Hippocampal formation (tissue), 2 donors: ENCODE measurements at places on chromosomes 7 and 10.

DNA sequence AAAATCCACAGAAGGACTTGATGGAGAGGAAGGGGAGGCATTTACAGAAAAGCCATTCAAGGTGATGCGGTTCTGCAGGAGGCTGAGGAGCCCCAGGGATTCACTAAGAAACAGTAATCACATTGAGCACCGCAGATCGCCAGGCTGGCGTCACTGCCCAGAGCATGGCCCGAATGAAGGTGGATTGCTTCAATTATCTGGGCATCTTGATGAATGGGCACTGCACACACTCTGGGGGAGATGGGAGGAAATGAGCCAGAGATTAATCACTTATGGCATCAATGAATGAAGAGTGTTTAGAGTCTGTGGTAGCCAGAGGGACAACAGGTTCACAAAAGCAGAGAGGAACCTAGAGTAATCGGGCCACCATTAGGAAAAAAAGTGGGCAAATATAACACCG is 292.1 kb downstream of the ZEB1 start:
- DNase-seq = no peak

DNA sequence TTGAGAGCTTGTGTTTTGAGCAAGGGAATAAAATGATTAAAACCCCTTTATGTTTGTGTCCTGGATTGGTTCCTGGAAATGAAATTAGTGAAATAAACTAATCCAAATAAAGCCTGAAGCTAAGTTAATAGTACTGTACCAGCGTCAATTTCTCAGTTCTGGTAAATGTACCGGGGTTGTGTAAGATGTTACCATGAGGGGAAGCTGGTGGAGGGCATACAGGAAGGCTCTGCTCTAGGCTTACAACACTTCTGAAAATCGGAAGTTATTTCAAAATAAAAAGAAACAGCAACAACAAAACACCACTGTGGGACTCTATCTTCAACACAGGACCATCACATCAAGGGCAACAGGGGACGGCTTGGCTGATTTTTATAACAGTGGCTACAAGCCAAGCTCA is 257.0 kb downstream of the CREB5 start:
- DNase-seq = no peak

DNA sequence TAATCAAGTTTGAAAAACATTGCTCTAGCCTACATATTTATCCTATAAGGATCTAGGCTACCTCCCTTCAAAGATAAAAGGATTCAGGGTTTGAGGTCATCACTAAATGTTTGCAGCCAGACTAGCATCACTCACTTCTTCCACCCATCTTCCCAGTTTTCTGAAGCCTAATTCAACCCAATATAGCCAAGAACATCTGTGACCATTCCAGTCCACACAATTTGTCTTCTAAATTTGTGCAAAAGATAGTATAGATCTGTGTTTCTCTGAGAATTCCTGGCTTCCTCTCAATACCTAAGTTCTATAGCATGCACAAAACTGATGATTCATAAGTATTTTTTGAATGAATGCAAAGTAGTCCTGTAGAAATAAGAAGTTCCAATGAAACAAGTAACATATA is 103.0 kb upstream of the CDK1 start:
- no peak for DNase-seq

DNA sequence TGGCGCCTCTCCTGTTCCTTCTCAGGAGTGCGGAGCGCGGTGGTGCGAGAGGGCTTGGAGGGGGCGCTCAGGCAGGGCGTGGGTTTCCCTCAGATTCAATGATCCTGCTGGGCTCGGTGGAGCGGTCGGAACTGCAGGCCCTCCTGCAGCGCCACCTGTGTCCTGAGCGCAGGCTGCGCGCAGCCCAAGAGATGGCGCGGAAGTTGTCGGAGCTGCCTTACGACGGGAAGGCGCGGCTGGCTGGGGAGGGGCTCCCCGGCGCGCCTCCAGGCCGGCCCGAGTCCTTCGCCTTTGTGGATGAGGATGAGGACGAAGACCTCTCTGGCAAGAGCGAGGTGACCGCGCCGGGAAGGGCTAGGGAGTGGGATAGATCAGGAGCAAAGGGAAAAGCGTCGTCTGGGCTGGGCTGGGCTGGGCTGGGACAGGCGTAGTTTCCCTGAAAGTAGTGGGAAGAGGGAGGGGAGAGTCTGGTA is 17.0 kb downstream of the FAM131B start:
- DNase-seq = no peak

DNA sequence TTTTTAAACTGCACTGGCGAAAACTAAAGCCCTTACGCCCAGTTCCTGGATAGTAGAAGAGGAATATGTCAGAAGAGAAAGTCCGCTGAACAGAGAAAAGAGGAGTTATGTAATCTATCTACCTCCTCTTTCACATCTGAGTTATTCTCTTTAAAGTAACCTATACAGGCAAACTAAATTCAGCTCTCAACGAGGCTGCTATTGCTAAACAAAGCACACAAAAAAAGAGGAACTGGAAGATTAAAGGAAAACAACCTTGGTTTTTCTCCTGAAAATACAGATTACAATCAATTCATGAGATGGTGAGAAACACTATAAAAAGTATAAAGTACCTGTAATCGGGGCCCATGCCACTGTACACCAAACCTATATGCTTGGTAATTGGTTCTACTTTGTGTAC is 5.8 kb downstream of the PSMA2 start:
- no peak for DNase-seq

GRCh38 chr7:87473986-87474385 is 1.5 kb downstream of the ABCB4 start:
- no peak for DNase-seq

DNA sequence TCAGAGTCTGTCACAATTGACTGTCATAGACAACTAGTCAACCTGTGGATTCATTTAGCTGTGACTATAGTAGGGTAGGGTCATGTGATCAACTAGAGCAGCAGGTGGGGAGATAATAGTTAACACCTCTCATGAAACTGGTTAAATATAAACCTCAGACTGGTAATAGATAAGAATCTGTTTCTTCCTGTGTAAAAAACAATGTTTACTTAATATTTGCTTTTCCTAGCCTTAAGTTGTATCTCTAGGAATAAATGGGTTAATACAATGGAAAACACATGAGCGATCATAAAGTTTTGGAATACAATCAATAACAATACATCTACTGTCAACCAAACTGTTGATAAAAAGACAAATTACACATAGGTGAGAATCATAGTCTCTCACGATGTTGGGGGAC is 43.4 kb upstream of the ITGB8 start:
- DNase-seq = no peak

GRCh38 chr7:91690541-91691070 is 189.9 kb downstream of the MTERF1 start:
- no peak for DNase-seq

DNA sequence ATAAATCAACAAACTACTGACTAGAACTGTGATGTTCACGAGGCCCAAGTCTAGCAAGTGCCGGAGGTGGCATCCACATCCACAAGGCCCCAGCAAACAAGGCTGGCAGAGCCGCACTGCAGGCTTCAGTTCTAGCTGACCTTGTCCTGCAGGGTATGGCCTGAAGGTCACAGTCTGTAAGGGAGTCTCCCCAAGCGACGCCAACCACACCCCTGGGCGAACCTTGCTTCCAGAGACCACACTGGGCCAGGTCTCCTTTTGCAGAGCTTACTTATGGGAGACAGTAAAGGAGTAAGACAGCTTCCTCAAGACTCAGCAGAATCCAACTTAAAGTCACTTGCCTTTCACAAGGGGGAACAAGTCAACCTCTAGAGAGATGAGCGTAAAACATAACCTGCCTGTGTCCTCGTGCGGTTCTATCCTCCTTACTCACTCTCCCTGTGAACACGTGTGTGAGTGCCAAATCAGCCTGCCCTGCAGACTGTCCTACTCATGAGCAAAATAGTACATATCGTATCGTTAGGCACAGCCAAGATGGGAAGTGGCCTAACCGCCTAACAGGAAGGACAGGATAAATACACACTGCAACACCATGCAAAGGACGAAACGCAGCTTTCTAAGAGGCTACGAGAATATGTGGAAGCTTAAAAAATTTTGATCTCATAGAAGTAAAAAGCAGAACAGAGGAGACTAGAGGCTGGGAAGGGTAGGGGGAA is 22.7 kb downstream of the FAM53B start:
- DNase-seq = no peak

DNA sequence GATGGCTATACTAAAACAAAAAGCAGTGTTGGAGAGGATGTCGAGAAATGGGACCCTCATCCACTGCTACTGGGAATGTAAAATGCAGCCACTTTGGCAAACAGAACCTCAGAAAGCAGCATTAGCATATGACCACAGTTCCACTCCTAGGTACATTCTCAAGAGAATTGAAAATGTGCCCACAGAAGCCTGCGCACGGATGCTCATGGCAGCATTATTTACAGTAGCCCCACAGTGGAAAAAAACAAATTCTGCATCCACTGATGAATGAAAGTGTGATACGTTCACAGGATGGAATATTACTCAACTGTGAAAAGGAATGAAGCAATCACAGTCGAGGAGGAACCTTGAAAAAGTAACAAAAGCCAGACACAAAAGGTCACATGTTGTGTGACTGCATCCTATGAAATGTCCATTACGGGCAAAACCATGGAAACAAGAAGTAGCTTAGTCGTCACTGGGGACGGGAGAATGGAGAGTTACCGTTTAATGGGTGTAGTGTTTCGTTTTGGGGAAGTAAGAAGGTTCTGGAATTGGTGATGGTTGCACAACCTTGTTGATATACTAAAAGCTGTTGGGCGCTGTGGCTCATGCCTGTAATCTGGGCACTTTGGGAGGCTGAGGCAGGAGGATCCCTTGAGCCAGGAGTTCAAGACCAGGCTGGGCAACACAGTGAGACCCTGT is 2.5 kb upstream of the UPK3B start:
- DNase-seq = no peak

- DNase-seq = no peak
Measured at GRCh38 chr7:46812101-46812675, 769.7 kb downstream of the TNS3 start.

- no peak for DNase-seq
Measured at GRCh38 chr10:20552382-20552781, 344.7 kb downstream of the NEBL start.

- no peak for DNase-seq
Measured at GRCh38 chr7:133051066-133051465, 30.8 kb downstream of the CHCHD3 start.

GRCh38 chr7:69871886-69872569 is 273.8 kb downstream of the AUTS2 start:
- DNase-seq = no peak
